ENCODE measurements at places on chromosomes 2 and 18.

GRCh38 chr18:54251606-54252390 lies 17.5 kb upstream of the POLI start:
- no peak for DNase-seq

GRCh38 chr2:68302281-68302875 lies 17.4 kb downstream of the CNRIP1 start:
- DNase-seq, result no peak

- no peak for DNase-seq
Measured at GRCh38 chr18:11002277-11002676, 147.1 kb downstream of the PIEZO2 start.

- no peak for DNase-seq
Measured at GRCh38 chr18:2905854-2906703, 59.3 kb downstream of the EMILIN2 start.

GRCh38 chr2:57598551-57598950 lies 448.1 kb upstream of the VRK2 start:
- no peak for DNase-seq

All from OCI-LY7 (cell line).